ENCODE measurements at places on chromosomes 1 and 21. TPM values are rescaled to one million over a fixed set of nuclear protein-coding genes. Genes with fewer than 3 reads are reported as not detected.
A peak's percentile ranks its signal among the peaks of the same experiment; 100 is the strongest.

The SLAMF9 gene
- not detected for total RNA-seq

The GBP3 gene
- total RNA-seq, result 15.5 TPM

The SPRR2A gene
- not detected for total RNA-seq

The SLC35F3 gene
- not detected for total RNA-seq

GRCh38 chr1:218705391-218705790 lies 360.3 kb downstream of the TGFB2 start:
- H3K4me1 ChIP-seq, result no peaks in the 10 kb centered on the region
- H3K4me3 ChIP-seq, result no peak overlapping the region
- H3K27ac ChIP-seq, result no peak overlapping the region
- no peak for DNase-seq
- peaks cover 2% of the 10 kb centered on the region for H3K27me3 ChIP-seq

DNA sequence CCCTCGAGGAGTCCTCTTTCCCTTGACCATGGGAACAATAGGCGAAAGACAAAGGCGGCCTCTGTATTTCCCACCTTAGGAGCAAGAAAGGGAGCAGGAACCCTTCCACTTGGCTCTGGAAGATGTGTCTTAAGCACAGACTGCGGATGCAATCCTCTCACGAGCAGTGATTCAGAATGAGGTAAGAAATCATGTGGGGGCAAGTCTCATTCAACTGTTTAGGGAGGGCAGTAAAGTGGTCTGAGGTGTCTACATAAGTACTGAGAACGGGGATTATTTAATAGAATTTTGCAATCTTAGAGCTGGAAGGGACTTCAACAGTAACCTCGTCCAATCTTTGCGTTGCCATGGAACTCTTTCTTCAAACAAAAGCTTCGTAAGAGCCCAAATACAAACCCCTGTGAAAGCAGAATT lies 1.6 kb upstream of the DYRK3 start:
- H3K4me1 ChIP-seq, result peaks cover 24% of the 10 kb centered on the region
- no peak for DNase-seq
- peaks cover 3% of the 10 kb centered on the region for H3K27me3 ChIP-seq
- no peak overlapping the region for H3K27ac ChIP-seq

- no peaks in the 10 kb centered on the region for H3K4me1 ChIP-seq
- no peak overlapping the region for H3K4me3 ChIP-seq
- H3K27ac ChIP-seq, result no peak overlapping the region
- H3K27me3 ChIP-seq, result peaks cover 10% of the 10 kb centered on the region
- peaks cover 5% of the 10 kb centered on the region for H3K36me3 ChIP-seq
Observed at GRCh38 chr1:182520736-182521135, 68.3 kb downstream of the RNASEL start.

DNA sequence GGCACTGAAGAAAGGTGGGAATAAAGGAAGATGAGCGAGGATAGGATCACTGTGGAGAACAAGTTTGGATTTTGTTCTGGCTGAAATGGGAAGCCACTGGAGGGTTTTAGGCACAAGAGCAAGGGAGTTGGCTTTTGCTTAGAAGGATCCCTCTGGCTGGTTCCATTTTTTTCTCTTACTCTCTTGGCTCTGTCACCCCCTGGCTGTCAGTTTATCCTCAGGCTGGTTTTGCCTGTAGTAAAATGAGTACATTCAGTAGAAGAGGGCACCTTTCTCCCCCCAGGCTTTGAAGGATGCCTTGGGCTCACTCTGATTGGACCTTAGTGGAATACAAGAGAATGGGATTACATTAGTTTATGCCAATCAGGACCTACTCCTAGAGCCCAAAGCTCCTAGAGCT lies 17.1 kb downstream of the CACHD1 start:
- no peak for DNase-seq
- H3K36me3 ChIP-seq, result no peaks in the 10 kb centered on the region
- H3K27ac ChIP-seq, result no peak overlapping the region
- no peak overlapping the region for H3K4me3 ChIP-seq
- peaks cover 23% of the 10 kb centered on the region for H3K27me3 ChIP-seq
- H3K4me1 ChIP-seq, result no peaks in the 10 kb centered on the region

- H3K4me3 ChIP-seq, result no peak overlapping the region
- DNase-seq, result no peak
- peaks cover 6% of the 10 kb centered on the region for H3K27me3 ChIP-seq
Observed at GRCh38 chr21:41582866-41583265, 74.9 kb upstream of the TMPRSS2 start.

GRCh38 chr1:163877016-163877415 lies 555.3 kb downstream of the NUF2 start:
- no peak for DNase-seq
- H3K27ac ChIP-seq, result no peak overlapping the region
- H3K27me3 ChIP-seq, result no peaks in the 10 kb centered on the region
- no peaks in the 10 kb centered on the region for H3K36me3 ChIP-seq
- H3K4me1 ChIP-seq, result no peaks in the 10 kb centered on the region

DNA sequence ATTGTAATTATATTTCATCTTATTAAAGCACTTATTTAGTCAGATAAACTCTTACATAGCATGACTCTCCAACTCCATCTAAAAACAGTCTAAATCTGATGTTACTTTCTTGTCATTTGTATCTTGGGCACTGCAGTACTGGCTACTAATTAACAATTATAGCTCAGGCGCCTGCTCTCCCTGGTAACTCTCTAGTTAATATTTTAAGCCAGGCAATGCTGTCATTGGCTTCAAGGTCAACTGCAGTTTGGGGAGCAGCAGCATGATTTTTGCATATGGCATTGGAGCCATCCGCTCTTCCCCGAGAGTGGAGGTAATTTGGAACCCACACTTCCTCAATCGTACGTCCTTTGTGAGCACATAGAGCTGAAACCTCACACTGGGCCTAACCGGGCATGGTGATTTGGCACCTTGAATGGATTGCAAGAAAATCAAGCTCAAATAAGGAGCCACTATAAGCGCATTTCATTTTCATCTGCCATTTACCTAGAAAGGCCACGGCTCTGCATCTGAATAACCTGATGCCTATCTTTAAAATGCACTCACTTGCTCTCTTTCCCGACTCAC lies 187.7 kb downstream of the KAZN start:
- no peak overlapping the region for H3K4me3 ChIP-seq
- DNase-seq, result no peak
- no peaks in the 10 kb centered on the region for H3K4me1 ChIP-seq
- H3K36me3 ChIP-seq, result no peaks in the 10 kb centered on the region
- H3K27ac ChIP-seq, result no peak overlapping the region

DNA sequence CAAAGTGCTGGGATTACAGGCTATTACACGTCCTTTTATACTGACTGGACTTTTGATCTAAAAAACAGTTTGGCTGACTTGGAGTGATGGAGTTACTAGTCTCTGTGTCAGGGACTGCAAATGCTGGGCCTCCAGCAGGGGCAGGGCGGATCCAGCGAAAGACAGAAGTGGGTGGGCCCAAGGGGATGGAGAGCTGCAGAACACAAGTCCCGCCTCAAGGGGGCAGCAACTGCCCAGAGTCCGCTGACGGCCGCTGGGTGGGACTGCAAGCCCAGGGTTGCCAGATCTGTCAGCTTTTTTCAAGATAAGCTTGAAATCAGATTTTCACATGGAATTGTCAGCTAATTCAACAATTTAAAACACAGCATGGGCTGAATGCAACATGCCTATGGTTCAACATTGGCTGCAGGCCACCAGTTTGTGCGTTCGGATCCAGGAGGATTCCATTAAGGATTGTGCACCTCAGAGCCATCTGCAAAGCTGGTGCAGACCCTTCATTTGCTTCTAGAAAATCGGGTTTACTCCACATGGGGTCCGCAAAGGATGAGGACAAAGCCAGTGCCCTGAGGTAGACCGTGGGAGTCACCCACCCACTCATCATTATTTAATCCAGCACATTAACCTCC lies 10.7 kb downstream of the STMN1 start:
- peak overlapping the region; percentile 22 for H3K27ac ChIP-seq
- peaks cover 10% of the 10 kb centered on the region for H3K36me3 ChIP-seq
- H3K4me1 ChIP-seq, result peaks cover 7% of the 10 kb centered on the region
- H3K4me3 ChIP-seq, result peak overlapping the region; percentile 3
- peak; percentile 80 for DNase-seq
- H3K27me3 ChIP-seq, result no peaks in the 10 kb centered on the region

DNA sequence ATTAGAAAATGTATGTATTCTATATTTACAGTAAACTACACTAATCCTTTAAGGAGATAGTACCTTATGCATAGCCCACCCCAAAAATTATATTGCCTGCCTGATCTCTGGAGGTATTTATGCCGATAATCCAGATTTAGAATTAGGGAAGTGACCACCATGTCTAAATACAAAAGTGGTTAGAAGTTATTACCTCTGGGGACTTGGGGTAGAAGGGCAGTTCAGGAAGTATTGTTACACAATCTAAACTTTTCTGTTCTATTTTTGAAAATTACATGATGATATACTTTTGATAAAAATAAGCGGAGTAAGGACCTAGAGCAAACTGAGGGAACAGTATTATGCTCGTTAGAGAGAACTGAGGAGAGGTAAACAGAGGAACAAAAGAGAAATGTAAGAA lies 90.5 kb upstream of the ZP4 start:
- no peaks in the 10 kb centered on the region for H3K27me3 ChIP-seq
- no peaks in the 10 kb centered on the region for H3K36me3 ChIP-seq
- no peak overlapping the region for H3K27ac ChIP-seq
- no peak for DNase-seq
- no peak overlapping the region for H3K4me3 ChIP-seq
- peaks cover 5% of the 10 kb centered on the region for H3K4me1 ChIP-seq
